RWPE1 (cell line): ENCODE measurements at places on chromosomes 5 and 9.

DNA sequence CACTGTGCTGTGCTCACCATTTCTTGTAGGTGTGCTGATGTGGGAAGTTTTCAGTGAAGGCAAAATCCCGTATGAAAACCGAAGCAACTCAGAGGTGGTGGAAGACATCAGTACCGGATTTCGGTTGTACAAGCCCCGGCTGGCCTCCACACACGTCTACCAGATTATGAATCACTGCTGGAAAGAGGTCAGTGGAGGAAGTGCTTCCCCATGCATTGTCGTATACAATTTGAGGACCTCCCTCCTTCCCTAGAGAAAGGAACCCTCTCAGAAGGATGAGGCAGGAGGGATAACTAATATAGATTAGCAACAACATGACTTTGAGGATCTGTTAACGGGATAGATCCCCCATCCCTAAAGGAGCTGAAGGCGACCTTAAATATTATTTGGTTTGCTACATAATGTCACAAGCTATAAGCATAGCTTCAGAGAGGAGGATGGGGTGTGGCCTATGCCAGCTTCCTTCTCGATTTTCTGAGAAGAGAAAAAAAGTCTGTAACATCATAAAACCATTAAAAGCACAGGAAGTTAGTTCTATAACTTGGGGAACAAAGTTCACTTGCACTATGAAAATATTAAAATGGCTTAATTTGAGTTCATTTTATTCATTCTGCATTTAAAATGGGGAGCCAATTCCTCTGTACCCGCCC lies 17.0 kb upstream of the CYFIP2 start:
- no peak for DNase-seq

DNA sequence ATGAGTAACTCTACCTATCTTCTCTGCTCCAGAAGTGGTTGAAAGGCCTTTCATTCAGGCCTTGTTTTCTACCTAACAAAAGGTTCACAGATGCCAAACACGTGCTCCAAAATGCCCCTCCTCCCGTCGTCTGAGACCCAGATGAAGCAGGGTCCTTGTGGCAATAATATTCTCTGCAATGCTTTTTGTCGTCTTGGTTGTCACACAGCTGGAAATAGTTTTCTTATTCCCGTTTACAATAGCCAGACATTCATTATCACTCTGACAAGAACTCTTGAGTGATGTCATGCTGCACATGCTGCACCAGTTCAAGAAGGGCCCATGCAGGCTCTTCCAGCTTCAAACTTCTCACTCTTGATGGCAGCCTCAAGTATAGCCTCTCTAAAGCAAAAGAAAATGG lies 7.8 kb downstream of the LPAR1 start:
- no peak for DNase-seq

- peak; percentile 46 for DNase-seq
Observed at GRCh38 chr5:156402387-156402921, 75.5 kb downstream of the SGCD start.

- no peak for DNase-seq
Observed at GRCh38 chr5:110440058-110440457, 286.4 kb downstream of the TMEM232 start.

DNA sequence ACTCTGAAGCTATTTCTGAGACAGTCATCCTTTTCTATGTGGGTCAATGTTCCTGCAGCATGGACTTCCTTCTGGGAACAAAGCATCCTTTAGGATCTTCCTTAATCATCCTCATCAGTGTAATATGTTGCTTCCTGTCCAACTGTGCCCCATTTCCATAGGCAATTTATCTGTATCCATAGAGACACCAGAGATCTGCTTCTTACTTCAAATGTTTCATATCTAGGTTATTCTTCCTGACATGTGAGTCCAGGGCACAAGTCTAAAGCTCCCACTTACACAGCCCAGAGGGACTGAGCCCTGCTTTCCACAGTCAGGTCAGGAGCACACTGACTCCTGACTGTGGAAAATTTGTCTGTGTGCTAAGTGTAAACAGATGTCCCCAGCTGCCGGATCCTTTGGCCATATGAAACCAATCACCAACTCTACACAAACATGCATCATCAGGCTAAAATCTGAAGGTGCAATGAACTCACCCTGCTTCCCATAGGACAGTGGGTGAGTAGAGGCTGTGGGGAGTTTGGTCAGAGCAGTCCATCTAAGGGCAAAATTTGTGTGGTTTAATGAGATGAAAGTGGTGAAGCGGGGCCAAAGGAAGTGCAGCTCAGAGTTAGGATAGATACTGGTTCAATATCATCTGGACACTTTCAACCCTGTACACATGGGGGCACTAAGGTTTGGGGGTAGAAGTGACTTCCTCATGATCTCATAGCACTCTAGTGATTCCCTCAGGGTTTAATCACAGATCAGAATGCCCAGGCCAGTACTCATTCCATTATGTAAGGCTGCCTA lies 85.2 kb upstream of the TNC start:
- no peak for DNase-seq

DNA sequence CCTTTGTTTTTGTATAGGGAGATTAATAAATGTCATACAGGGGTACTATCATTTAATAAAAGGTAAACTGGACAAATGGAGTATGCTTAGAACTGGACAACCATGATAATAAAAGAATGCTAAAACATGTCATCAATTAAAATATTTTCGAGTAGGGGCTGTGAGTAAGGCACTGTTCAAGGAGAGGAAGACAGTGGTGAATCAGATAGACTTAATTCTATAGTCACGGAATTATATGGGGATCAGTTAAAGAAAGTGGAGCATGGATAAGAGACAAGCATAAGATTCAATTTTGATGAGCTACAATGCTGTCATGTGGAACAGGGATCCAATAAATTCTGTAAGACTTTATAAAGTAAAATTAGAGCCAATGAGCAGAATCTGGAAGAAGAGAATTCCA lies 104.5 kb downstream of the HMHB1 start:
- no peak for DNase-seq

DNA sequence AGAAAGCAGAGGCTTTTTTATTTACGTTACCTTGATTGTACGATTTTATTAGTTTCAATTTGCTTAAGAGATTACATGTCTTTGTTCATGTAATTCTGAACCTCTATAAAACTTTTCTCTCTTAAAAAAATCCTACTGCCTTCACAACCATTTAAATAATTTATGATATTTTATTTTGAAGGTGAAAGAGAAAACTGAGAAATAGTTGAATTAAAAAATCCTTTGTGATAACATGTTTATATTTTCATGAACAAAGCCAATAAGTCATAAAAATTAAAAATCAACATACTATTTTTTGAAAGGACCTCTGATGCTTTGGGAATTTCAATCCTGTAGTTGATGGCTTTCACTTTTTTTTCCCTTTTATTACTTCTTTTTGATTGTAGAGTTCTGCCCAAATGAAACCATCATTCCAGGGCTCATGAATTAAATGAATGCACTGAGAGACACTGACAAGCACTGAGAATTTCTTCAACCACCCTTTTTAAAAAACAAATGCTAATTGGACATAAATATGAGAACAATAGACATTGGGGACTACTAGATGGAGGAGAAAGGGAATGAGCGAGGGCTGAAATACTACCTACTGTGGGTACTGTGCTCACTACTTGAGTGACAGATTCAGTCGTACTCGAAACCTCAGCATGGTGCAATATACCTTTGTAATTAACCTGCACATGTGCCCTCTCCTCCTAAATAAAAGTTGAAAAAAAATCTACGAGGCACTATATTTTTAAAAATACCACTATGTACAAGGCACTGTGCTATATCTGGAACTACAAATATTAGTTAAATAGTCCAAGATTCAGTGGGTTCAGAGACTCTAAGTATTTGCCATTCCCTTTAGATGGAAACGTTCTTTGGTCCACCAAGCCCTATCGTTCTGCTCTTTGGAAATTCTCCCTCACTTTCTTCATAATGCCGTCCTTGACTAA lies 5.9 kb downstream of the CDKN2A start:
- DNase-seq = no peak

DNA sequence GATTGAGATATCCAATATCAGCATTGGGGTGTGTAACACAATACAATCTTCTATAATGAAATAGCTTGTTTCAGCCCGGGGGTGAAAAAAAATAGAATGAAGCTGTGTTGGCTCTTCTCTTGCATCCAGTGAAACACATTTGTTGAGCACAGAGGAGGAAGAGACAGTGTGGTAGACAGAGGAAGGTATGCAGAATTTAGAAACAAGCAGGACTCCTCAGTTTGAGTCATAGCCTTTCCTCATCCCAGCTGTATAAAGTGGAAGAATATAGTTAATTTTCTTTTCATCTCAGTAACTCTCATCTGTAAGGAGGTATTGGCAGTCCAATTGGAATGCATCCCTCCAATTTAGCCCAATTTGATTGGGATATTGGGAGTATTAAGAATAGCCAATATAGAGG lies 302.2 kb upstream of the VLDLR start:
- DNase-seq = no peak

DNA sequence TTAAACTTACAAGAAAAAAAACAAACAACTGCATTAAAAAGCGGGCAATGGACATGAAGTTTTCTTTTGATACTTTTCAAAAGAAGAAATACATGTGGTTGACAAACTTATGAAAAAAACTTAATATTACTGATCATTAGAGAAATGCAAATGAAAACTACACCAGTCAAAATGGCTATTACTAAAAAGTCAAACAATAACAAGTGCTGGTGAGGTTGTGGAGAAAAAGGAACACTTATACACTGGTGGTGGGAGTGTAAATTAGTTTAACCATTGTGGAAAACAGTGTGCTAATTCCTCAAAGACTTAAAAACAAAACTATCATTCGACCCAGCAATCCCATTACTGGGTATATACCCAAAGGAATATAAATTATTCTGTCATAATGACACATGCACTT lies 311.6 kb downstream of the ISL1 start:
- DNase-seq = no peak

DNA sequence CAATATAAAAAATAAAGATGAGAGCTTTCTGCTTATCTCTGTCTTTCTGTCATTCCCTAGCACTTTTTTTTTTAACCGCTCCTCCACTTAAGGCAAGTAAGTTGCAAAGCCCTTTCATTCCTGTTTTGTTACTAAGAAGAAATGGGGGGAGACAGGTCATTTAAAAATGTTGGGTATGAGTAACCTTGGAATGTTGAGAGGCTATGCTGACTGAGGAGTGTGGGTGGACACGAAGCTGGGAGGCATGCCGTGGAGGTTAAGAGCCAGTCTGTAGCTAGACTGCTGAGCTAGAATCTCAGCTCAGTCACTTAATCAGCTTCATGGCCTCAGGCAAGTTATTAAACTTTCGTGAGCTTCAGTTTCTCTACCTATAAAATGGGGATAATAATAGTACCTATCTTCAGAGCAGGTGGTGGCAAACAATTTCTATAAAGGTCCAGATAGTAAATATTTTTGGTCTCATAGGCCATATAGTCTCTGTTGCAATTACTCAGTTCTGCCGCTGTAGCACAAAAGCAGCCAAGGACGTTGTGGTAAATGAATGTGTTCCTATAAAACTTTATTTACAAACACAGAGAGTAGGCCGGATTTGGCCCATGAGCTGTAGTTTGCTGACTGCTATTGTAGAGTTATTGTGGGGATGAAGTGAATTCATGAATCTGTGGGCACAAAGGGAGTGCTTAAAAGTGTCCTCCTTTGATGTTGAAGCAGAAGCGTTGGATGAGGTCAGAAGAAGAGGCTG lies 220.0 kb downstream of the GABBR2 start:
- DNase-seq = peak; percentile 96

DNA sequence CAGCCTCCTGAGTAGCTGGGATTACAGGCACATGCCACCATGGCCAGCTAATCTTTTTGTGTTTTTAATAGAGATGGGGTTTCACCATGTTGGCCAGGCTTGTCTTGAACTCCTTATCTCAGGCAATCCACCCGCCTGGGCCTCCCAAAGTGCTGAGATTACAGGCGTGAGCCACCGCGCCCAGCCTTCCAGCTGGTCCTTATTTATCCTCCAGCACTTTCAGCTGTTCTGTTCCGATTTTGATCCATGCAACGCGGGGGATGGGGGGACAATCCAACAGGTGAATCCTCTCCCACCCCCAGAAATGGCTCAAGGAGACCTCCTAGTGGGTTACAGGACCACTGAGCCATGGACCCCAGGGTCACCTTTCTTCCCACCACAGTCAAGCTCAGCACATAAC lies 14.7 kb upstream of the CDKN2AIPNL start:
- no peak for DNase-seq

- DNase-seq = peak; percentile 43
Observed at GRCh38 chr9:5886114-5886939, 4.4 kb upstream of the MLANA start.

DNA sequence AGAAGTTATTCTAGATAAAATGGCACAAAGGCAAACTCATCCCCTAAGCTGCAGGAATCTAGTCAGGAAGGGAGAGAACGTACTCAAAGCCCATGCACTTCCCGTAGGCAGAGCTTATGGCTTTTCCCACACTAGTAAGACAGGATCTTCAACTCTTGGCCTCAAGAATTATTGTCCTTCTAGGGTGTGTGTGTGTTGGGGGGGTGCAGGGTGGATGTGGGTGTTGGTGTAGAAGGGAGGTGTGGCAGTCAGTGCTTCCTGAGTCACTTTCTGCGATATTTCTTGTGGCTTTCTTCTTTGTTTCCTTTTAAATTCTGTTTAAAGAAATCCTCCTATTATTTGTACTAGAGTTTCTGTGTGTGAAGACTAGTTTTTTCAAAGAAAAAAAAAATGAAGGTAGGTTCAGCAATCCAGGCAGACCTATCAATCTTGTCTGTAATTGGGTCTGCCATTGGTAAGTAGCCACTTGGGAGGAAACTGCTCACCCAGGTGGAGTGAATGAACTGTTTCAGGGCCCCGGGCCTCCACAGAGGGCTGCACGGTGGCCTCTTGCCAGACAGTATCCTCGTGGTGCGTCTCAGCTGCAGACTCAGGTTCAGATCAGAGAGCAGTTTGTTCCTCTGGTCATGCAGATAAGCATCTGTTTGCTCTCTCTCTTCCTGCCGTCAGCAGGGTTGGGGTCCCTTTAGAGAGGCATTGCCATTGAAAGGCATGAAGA lies 131.9 kb downstream of the NPR3 start:
- peak; percentile 14 for DNase-seq

GRCh38 chr5:167378894-167379723 lies 912.3 kb upstream of the WWC1 start:
- DNase-seq = no peak

DNA sequence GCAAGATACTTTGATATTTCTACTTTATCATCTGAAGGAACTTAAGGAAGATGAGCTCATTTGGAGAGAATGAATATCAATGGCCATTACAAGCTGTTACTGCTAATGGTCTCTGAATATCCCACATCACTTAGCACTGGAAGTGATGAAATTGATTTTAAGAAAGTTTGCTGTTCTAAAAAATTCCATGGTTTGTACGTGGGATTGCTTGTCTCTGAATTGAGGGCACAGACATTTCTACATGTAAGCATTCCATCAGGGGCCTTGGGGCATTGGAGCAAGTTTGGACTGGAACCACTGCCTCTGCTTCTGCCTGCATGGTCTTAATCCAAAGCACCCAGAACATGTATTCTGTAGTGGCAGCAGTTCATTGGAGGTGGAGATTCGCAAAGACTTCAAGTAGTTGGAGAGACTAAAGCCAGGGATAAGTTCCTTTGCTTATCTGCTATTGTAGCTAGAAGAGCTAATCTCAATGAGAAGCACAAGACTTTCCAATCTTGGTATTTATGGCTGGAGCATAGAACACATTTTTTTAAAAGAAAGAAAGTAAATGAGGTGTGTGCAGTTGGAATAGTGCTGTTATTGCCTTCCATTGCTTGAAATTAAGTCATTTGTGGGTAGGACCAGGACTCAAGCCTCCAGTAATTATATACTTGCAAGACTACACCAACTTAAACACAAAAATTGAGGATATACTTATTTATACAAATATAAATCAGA lies 424.2 kb downstream of the SPATA31D1 start:
- DNase-seq = no peak
